ENCODE measurements at places on chromosomes 7 and 10.

DNA sequence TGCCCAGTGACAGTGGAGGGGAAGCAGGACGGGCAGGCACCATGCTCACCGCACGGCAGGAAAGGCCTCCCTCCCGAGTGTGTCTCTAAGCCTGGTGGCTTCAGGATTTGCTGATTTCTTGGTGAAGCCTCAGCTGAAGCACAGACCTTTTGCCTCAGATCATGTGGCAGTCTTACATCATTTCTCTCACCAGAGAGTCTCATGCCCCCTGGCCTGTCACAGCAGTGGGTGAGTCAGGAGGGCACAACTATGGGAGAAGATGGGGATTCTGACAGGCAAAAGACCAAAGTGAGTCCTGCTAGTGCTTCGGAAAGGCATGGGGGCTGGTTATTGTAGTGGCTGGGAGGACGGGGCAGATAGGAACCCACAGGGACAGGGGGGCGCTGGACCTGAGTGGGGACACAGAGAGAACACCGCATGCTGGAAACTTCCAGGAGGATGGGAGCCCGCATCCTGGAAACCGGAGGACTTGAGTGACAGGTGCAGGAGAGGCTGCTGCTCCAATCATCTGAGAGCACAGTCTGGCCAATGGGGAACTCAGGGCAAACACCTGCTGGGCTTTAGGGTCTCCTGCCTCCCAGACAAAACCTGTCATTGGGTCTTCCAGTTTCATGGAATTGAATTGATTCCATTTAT is 166.8 kb downstream of the ADARB2 start:
- DNase-seq = no peak

- no peak for DNase-seq
Observed at GRCh38 chr7:22039670-22040069, 94.0 kb upstream of the CDCA7L start.

DNA sequence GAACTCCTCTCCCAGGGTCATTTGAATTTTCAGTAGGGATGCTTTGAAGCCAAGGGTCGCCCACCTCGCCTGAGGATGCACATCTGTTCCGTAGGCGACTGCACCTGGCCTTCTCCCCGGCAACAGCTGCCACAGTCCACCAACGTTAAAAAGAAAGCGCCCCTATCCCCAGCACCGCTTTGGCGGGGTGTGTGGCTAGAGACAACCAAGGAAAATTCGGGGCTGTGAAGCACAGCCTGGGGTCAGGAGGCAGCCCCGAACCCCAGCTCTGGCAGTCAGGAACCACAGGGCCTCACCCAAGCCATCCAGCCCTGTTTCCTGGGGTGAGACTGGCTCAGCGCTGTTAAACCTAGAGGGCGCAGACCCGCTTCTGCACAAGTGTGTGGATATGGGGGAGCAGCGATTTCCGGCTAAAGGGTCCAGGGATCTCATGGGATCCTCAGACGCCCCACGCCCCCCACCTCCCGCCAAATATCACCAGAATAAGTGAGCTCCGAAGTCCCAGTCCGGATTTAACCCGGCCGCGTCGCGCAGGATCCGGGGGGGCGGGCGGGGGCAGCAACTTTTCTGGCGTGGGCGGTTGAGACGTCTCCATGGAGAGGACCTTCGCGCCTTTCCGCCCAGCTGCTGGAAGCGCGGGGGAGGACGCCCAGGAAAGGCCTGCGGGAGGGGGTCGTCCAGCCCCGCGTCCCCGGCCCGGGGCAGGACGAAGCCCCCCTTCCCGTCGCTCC is 822 bp downstream of the ZC3HAV1L start:
- DNase-seq = no peak

DNA sequence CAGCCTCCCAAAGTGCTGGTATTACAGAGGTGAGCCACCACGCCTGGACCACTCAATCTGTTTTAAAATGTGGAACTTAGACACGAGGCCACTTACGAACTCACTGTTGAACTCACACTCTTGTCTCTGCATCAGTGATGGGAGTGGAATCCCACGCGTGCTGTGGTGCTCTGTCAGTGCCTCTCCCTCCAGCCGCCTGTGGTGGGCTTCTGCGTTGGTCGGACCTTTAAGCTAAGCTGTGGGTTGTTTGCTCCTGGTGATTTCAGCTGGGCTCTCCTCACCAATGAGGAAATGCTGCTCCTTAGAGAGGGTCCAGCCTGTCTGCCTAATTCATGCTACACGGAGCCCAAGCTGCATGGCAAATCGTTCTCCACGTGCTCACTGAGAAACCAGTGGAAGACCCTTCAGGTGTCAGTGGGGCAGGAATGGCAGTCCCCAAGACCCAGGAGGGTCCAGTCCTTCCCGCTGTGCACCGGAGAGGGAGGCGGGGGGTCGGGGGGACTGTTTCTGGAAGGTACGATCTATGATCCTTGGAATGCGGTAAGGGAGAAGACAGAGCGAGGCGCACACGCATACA is 17.9 kb upstream of the PRKAR1B start:
- DNase-seq = no peak

DNA sequence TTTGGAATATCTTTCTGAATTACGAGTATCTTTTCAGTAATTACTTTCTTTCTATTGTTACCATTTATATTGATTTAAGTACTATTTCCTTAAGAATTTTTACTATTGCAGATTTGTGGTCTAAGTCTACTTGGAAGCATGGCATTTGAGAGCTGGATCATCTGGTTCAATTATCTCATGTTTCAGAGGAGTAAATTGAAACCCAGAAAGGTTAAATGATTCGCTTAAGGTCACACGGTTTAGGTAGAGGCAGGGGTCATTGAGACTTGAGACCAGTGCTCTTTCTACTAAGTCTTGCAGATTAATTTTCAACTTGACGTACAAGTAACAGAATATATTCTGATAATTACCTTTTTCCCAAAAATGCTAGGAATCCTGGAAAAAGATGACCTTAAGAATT is 109.2 kb upstream of the GLCCI1 start:
- DNase-seq = no peak

DNA sequence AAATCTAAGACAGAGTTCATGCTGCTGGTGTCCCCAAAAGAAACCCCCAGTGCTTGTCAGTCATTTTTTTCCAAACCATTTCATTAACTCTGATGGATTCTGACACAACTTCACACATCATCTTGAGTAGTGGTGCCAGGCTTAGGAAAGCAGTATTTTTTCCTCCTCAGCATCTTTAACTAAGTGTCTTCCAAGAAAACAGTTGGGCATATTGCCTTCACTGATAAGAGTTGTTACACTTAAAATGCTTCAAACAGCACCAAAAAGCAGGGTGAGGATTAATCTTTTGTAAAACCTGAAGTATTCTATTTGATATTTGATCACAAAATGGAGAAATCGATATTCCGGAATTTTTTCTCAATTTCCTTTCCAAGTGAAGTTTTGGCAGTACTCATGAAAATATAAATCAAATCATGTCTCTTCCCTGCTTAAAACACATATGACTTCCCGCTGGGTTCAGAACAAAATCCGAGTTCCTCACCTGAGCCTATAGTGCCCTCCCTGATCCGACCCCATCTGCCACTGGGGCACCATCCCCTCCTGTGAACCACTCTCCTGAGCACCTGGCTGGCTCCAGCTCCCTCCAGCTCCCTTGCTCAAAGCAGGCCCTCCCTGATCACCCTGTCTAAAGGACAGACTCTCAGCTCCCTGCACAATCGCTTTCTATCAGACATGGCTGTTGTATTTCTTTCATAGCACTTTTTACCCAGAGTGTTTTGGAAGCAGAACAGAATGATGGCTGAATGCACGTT is 61.6 kb downstream of the CYTH3 start:
- DNase-seq = no peak

DNA sequence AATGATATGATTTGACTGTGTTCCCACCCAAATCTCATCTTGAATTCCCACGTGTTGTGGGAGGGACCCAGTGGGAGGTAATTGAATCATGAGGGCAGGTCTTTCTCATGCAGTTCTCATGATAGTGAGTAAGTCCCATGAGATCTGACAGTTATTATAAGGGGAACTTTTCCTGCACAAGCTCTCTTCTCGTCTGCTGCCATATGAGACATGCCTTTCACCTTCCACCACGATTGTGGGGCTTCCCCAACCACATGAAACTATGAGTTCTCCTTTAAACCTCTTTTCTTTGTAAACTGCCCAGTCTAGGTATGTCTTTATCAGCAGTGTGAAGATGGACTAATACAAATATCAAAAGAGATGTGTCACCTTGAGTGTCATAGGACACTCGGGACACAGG is 502.7 kb upstream of the PODXL start:
- no peak for DNase-seq

DNA sequence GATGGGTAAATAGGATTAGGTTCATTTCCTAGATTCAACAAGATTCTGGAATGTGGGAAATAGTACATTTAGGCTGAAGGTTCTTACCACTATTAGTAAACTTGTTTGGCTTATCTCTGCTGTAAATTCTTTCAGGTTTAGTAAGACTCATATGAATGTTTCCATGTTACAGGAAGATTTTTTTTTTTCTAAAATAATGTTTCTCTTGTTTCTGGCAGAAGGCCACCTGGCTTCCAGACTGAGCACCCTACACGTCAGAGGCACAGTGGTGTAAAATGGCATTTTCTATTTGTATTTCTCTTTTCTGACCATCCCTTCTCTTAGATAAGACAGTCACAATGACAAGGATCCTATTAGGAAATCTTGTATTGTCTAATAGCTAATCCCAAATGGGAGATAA is 22.7 kb upstream of the AASS start:
- no peak for DNase-seq

- DNase-seq = no peak
Observed at GRCh38 chr10:82319074-82319473, 444.1 kb downstream of the NRG3 start.

- DNase-seq = no peak
Observed at GRCh38 chr7:148276314-148277041, 314.1 kb upstream of the C7orf33 start.

GRCh38 chr10:42836771-42837468 is 54.3 kb downstream of the BMS1 start:
- no peak for DNase-seq

GRCh38 chr7:102875700-102876295 is 37.0 kb upstream of the LRRC17 start:
- DNase-seq = no peak

- DNase-seq = no peak
Observed at GRCh38 chr7:82110146-82110840, 333.3 kb downstream of the CACNA2D1 start.

GRCh38 chr10:3331187-3331586 is 158.6 kb upstream of the PITRM1 start:
- no peak for DNase-seq

DNA sequence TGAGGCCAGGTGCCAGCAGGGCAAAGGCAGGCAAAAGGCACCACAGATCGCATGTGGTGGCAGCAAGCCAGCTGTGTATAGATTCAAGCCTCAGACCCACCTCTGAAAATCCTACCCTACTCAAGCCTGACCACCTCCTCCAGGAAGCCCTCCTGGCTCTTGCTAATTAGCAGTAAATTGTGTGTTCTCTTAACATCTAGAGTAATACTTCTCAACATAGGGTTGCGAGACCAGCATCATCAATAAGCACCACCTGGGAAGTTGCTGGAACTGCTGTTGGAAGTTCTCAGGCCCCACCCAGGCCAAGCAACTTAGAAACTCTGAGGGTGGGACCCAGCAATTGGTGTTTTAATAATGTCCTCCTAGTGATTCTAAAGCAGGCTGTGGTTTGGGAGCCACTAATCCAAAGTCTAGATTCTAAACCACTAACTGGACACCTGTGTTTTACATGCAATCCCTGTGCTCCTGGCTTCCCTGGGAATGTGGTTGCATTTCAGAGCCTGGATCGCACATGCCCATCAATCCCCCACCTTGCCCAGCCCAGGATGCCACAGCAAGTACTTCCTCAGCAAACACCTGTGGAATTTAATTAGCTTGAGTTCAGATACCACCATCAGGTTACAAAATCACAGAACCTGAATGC is 46.2 kb downstream of the KCNMA1 start:
- no peak for DNase-seq

- DNase-seq = peak; percentile 17
Observed at GRCh38 chr7:28473571-28474281, 61.4 kb downstream of the CREB5 start.

GRCh38 chr7:44884621-44885393 is 523 bp downstream of the PURB start:
- DNase-seq = no peak

GRCh38 chr10:79292891-79293746 is 54.1 kb upstream of the PPIF start:
- DNase-seq = no peak

- no peak for DNase-seq
Observed at GRCh38 chr10:52390388-52390787, 76.3 kb downstream of the DKK1 start.

GRCh38 chr10:97426776-97427570 is 982 bp downstream of the PGAM1 start:
- no peak for DNase-seq
